ENCODE measurements at places on chromosomes 1 and 21. TPM values are rescaled to one million over a fixed set of nuclear protein-coding genes. Genes with fewer than 3 reads are reported as not detected.

SMPDL3B gene
- 13.4 TPM for total RNA-seq

PLA2G2A gene
- 0.50 TPM for total RNA-seq

UTS2 gene
- total RNA-seq = not detected

KLHDC9 gene
- total RNA-seq = 15.6 TPM

GRCh38 chr1:245698860-245699259 lies 544.1 kb downstream of the KIF26B start:
- no peak for DNase-seq

DNA sequence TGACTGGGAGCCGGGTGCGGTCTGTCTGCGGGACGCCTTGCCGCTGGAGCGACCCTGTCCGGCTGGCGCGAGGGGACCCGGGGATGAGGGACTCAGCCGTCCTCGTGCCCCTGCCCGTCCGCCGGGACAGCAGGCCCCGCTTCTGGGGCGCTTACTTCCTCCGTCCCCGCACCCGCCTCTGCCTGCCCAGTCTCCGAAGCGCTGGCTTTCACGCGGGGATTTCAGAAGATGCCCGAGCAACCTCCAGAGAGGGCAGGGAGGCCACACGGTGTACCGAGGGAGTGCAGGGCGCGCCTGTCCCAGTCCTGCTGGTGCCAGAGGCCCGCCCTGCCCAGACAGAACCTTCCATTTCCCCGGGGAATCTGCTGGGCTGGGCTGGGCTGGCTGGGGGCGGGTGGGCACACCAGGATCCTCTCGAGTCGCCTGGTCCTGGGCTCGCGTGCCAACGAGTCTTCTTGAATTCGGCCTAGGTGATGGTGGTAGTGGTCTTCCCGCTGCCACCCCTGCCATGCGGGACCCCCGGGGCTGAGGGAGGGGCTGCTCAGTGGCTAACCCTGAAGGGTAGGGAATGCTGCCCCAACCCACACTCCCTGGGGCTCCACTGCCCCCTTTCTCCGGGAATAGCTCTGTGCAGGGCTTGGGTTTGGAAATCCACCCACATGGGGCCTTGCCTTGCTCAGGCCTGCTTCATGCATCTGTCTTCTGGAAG lies 2.5 kb upstream of the TRPM2 start:
- DNase-seq = no peak

Measured in endodermal cell (in vitro differentiated cells).